Brain pericyte (primary cell): ENCODE measurements at places on chromosomes 1 and 21.

DNA sequence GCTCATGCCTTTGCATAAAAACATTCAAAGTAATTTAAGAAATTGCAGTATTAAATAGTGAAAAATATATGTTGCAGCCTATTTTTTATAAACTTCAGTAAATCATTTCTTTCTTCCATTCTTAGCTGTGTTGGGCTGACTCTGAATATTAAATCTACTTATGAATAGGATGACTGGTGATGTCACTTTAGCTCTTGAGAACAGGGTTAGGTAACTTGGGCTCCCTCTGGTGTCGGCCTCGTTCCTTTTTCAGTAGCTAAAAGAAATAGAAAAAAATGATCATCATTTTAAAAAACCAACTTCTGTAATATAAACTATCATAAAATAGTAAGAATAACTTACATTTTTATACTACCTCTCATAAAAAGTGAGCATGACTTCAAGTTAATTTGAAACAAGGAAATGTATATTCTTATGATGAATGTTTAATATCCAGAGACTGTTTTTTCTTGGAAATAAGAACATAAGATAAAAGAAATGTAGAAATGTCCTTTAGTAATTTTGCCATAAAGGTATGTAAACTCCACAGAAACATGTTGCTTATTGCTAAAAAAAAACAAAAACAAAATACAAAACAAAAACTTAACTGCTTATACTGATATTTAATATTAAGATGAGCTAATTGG, 26.8 kb upstream of the NCAM2 start:
- DNase-seq: no peak

DNA sequence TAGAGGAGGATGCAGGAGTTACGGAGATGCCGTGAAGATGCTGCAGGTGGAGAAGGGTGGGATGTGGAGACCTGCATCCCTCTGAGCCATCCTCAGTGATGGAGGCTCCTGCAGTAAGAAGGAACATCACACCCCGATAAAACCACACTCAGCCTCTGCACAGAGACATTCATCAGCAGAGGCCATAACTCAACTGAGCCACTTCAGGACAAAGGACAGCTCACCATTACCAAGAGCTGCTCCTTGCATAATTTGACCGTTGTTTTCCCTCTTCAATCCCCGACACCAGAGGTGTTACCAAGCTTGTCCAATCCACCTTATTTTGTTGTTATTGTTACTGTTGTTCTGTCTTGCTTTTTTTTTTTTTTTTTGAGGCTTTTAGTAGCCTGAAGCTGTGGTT, 543.9 kb downstream of the AJAP1 start:
- DNase-seq: no peak

DNA sequence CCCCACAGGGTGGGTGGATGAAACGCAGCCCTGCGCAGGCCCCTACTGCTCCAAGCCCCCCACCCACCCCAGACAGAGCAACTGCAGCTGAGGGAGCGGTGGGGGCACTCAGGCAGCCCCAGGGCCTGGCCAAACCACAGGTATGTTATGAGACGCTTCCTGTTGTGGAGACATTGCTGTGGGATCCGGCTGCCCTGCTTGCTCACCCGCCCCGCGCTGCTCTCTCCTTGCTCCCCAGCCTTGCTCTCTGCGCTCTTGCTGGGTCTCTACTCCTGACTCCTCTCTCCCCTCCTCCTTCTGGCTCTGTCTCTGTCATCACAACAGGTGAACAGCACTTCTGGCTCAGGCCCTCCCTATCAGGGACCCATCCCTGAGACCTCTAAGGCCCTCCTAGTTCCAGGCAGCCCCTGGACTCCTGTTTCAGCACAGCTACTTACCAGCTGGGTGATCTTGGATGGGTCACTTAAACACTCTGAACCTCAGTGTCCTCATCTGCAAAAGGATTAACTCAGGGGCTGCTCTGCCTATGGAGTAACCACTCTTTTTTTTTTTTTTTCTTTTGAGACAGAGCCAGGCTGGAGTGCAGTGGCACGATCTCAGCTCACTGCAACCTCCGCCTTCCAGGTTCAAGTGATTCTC, 15.9 kb downstream of the COL8A2 start:
- no peak for DNase-seq

GRCh38 chr1:192559115-192560006, 16.2 kb upstream of the RGS1 start:
- DNase-seq: peak; percentile 62

DNA sequence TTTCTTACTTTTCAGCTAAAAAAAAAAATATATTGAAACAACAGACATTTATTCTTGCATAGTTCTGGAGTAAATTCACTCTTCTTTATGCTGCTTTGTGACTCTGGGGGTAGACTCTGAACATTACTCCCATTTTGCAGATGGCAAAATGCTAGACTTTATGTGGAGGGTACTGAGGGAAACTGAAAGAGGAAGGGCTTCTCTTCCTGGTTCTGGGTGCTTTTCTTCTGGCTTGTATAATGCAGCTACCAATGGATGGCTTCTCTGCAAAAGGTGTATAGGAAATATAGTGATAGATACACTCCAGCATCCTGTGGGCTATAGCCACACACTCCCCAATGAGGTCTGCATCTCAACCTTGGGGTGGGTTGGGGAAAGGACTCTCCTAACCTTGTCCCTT, 19.7 kb upstream of the ZBTB40 start:
- no peak for DNase-seq

DNA sequence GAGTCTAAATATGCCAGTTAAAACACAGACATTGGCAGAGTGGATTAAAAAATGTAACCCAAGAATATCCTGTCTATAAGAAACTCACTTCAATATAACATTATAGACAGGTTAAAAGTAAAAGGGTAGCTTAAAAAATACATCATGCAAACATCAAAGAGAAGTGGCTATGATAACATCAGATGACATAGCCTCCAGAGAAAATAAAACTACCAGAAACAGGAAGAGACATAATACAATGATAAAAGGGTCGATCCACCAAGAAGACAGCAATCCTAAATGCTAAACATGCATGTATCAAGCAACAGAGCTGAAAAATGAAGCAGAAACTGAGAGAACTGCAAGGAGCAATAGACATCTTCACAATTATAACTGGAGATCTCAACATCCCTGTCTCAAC, 190.2 kb upstream of the NR5A2 start:
- no peak for DNase-seq

GRCh38 chr1:94183197-94183815, 54.1 kb downstream of the ARHGAP29 start:
- DNase-seq: no peak

DNA sequence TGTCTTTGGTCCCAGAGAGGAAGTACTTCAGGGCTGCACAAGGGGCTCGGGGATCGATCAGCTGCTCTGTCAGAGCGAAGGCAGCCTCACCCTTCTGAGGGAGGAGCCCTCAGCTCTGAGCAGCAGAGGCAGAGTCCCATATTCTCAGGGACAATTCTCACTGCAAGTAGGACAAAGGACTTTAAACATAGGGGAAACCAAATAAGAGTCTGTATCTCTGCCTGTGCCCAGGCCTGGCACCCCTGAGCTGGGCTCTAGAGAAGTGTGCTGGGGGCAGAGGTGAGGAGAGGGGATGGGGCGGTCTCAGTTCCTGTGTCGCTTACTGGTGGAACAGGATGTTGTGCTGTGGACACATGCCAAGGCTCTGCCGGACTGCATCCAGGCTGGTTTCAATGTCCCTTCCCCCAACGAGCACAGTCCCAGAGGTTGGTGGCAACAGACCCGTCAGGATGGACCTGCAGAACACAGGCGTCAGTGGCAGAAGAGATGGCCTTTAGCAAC, 76.6 kb downstream of the ABCA4 start:
- no peak for DNase-seq

GRCh38 chr1:106621853-106622252, 434.6 kb upstream of the PRMT6 start:
- no peak for DNase-seq

GRCh38 chr1:66330722-66331141, 203.2 kb upstream of the SGIP1 start:
- no peak for DNase-seq

DNA sequence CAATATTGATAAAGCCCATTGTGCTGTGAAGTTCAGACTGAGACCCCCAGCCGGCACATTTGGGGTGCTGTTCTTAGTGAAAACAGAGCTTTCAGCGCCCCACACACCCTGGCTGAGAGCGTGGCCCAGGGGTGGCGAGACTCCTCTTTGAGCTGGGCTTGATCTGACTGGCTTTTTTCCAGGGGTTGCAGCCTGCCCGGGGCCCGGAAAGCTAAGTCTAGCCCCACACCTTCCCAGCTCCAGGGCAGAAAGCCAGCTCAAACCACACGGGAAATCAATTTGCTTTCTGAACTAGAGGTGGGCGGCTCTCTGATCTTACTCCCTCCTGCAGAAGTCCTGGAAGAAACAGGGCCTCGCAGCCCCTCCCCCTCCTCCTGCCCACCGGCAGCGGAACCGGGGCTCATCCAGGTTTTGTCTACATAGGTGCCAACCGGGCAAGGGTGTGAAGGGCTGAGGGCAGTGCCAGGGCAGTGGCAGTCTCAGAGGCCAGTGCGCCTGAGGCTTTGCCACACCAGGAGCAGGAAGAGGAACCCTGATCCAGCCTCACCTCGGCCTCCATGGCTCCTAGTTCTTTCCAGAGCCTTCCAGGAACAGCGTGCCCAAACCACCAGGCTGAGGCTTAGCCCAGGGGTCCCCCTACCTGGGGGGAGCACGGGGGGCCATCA, 155.3 kb downstream of the NPHP4 start:
- DNase-seq: no peak
